CD8-positive, alpha-beta memory T cell (primary cell): ENCODE measurements at places on chromosomes 11 and 22.

DNA sequence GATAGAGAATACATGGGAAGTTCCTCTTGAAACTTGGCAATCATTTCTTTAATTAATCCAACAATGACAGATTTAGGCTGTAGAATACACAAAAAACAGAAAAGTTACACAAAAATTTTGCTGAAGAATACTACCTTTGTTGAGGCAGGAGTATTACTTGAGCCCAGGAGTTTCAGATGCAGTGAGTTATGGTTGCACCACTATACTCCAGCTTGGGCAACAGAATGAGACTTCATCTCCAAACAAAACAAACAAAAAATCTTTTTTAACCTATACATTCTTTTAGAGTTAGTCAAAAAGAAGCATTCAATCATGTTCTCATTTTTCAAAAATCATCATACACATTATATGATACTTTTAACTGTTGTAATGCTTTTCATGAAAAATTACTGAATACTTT lies 22.1 kb downstream of the UEVLD start:
- no peak for DNase-seq

- no peak for DNase-seq
Measured at GRCh38 chr11:131880316-131880715, 509.9 kb downstream of the NTM start.

DNA sequence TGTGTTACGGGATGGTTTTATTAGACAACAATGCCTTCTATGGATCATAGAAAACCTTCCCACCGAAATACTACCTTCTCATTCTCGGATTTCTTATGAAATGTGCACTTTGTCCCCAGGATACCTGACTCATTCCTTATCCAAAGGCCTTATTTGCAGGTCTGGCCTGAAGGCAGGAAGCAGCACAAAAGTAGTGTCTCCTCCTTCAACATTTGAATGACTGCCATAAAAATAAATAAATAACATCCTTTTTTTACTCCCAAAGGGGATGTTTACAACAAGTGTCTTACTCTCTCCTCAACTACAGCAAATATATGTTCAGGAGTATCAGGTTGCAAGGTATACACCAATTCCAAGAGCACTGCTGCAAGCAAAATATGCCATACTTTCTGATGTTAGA lies 41.6 kb upstream of the PAK1 start:
- no peak for DNase-seq

- no peak for DNase-seq
Measured at GRCh38 chr22:43031617-43032016, 16.7 kb upstream of the PACSIN2 start.

GRCh38 chr22:46843821-46844255 lies 81.4 kb downstream of the TBC1D22A start:
- no peak for DNase-seq

DNA sequence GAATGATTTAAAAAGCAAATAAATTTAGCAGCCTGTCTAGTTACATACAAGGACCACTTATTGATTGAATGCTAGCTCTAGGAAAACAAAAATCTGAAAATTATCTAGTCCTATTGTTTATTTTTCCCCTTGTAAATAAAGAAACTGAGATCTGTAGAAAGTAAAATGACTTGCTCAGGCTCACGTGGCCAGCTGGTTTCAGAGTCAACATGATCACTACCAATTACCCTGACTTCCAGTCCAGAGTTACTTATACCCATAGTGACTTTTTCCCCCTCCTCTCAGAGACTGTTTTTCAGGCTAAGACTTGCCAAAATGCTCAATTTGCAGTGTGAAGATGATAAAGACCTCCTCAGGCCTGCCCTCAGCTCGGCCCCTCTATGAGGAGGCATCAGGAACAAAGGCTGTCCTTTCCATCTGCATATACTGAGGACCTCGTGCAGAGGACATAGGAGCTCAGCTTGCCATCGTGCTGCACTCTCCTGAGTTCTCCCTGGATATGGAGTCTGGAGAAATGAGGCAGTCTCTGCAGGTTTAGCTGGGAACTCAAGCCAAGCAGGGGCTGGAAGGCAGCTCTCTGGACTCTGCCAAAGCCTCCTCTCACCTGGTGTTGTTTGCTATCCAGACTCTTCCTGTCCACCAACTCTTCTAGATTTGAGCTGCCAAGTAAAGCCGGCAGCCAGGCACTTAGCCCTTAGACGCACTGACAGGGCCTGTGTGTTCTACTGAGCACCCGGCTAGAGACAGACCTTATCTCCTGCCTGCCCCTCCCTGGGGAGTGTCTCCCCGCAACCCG lies 883.3 kb downstream of the NTM start:
- DNase-seq: no peak

- no peak for DNase-seq
Measured at GRCh38 chr11:78099666-78100065, 20.0 kb upstream of the NDUFC2 start.

- no peak for DNase-seq
Measured at GRCh38 chr11:64619196-64619595, 28.2 kb downstream of the SLC22A12 start.

DNA sequence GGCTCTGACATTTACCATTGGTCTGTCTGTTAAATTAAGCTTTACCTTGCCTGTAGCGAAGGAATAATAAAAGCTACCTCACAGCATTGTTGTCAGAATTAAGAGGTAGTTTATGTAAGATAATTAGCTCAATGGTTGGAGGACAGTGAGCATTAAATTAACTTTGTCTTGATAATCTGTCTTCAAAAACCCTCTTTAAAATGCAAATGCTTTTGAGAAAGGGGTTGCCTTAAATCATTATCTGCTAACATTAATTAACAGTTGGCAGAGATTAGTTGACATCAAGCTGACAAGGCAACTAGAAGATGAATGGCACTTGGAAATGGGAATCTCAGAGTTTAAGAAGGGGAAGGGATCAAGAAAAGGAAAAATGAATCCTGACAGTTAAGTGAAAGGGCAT lies 761.1 kb upstream of the ARHGAP42 start:
- DNase-seq: no peak

- DNase-seq: no peak
Measured at GRCh38 chr11:77705195-77705875, 67.7 kb upstream of the CLNS1A start.

GRCh38 chr22:24400726-24401596 lies 26.4 kb upstream of the ADORA2A start:
- no peak for DNase-seq

DNA sequence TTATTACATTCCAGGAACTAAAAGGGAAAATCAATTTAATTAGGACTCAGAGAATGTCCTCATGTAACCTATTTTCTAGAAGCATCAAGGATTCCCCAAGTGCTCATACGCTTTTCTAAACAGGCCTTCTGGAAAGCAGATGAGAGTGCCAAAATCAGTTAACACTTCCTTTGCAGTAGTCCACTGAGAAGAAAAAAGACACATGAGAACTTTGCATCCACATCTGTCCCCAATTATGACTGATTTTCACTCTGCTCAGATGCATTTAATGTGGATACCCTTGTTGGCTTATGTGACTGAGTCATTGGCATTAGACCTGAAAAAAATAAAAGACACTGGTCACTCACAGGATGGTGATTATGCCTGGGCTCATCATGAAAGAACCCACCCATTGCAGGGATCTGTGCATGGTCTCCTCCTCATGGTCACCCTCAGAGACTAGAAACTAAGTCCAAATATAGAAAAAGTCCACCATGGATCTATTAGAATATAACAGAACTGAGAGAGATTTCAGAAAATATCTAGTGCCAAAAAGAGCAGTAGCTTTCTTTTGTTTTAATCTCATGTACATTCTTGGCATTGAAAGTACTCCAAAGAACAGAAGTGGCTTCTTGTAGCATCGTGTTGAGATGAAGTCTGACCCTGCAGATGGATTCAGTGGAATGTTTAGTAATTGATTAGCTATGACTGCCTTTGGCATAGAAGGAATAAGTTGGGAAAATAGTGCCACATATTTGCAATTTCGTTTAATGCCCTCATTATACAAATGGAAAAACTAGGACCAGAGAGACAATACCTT lies 48.8 kb upstream of the FIBIN start:
- DNase-seq: no peak

DNA sequence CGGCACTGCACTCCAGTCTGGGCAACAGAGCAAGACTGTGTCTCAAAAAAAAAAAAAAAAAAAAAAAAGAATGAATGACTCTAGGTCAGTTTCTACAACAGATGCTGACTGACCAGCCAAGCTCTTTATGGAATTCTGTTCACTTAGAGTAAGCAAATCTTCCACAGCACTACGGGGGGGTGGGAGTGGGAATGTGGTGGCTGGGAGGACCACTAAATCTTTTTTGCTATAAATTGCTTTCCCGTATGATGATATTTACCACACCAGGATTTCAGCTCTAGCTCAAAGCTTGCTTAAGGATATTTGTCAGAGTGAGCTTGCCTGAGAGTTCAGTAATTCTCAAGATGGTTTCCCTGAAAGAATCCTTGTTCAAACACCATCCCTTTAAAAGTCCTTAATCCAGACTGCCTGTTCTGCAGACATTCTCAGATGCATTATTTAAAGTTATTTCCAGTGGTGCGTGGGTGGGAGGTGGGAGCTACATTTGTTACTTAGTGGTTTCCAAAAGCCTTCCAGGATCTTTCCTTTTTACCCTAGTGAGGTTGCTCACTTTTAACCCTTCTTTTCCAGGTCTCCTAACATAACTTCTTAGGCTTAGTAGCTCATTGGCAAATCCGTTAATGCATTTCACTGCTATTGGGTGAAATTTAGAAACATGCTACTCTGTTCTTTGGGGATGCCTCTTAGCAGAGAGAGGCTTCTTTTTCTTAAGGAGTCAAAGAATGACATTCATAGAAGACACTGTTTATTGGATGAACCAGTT lies 65.9 kb downstream of the UBASH3B start:
- DNase-seq: no peak

- DNase-seq: peak; percentile 92
Measured at GRCh38 chr22:24434471-24435322, 7.3 kb downstream of the ADORA2A start.

DNA sequence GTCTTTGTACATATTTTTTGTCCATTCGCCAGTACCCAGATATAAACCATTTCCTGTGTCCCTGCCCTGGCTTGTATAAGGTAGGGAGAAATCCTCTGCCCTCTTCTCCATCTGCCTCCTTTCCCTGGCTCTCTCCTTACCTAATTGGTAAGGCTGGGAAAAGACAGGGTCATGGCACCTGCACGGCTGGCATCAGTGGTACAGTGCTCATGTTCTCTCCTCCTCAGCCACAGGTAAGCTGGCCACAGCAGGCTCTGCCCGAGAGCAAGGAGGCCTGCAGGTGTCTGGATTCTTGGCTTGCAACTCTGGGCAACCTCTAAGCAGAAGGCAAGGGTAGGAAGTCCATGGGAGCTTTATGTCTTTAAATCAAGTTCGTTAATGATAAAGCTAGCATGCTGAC lies 419.9 kb downstream of the BUD13 start:
- no peak for DNase-seq

- DNase-seq: no peak
Measured at GRCh38 chr22:37768273-37768672, 39.5 kb upstream of the GCAT start.
